NB4 (cell line): ENCODE measurements at places on chromosomes 5 and 9.

- DNase-seq, result no peak
Observed at GRCh38 chr5:149849966-149850910, 94.4 kb downstream of the PDE6A start.

GRCh38 chr9:95157481-95158151 lies 159.9 kb downstream of the FANCC start:
- DNase-seq, result peak; percentile 51

GRCh38 chr5:96794757-96795156 lies 13.0 kb downstream of the ERAP1 start:
- DNase-seq, result no peak

DNA sequence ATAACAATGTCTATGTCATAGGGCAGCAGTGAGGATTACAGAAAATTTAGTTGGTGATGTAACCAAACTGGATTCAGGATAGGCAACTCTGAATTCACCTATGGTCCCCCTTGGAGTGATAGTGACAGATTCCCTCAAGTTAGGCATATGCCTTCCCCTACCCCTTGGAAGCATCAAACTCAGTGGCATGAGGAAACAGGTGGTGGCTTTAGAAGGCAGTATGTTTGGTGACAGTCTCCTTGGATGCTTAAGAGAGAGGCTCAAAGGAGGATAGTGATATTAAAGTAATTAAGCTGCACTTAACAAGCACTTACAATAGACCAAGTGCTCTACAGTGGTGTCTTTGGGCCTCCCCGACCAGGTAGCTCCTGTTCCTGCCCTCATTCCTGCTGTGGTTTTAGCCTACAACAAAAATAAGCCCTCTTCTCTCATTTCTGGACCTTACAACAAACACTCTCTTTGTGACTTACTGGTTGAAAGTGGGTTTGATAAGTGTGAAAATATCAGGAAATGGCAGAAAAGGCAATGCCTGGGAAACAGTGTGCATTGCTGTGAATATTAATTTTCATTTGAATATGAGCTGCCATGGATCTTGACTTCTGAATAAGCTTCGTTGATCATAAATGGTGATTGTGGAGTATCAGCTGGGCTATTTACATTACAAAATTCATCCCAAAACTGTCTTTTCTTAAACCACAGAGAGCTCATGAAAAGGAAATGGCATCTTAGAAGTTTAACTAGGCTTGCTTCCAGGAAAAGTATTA lies 29.2 kb downstream of the NR4A3 start:
- no peak for DNase-seq

- no peak for DNase-seq
Observed at GRCh38 chr9:14136047-14136635, 177.8 kb downstream of the NFIB start.

DNA sequence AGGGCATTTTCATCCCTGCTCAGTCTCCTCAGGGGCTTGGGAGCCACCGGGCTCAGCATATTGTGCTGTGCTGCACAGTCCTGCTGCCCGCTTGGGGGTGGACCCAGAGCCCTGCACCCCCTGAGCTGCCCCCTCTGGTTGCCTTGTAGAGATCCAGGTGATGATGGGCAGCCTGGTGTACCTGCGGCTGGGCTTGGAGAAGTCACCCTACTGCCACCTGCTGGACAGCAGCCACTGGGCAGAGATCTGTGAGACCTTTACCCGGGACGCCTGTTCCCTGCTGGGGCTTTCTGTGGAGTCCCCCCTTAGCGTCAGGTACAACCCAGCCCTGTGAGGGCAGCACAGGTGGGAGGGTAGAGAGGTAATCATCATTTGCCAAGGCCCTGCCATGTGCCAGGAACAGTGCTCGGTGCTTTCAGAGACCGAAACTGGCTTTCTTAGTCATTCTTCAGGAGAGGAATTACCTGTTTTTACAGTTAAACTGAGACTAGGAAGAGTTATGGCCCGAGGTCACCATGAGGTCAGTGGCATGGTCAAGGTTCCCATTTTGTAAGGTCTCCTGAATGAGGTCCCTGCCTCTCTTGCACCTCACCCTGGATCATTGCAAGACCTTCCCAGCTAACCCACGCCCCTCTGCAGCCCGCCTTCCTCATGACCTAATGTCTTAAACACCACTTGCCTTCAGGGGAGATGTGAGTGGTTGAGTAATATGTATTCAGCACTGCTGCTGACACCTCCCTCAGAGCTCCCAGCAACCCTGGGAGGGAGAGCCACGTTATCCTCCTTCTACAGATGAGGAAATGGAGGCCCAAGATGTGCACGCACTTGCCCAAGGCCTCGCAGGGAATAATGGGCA lies 7.5 kb downstream of the NHP2 start:
- DNase-seq, result peak; percentile 61

- no peak for DNase-seq
Observed at GRCh38 chr9:9783211-9783610, 829.6 kb downstream of the PTPRD start.

DNA sequence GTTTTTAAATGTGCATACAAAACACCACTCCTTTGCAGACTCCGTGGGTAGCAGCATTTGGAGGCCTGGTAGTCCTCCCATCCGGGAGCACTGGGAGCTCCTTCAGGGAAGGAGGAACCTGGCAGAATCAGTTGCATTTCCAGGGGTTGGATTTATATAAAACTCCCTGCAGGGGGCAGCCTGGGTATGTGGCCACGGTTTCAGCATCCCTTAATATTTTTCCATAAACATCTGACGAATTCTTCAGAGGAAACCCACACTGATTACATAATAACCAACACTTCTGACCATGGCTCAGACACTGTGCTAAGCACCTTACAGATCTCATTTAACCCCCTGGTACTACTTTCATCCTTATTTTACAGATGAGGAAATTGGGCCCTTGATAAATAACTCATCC lies 6.1 kb upstream of the AFAP1L1 start:
- peak; percentile 44 for DNase-seq

- no peak for DNase-seq
Observed at GRCh38 chr9:132505991-132506655, 76.3 kb upstream of the BARHL1 start.

- DNase-seq, result no peak
Observed at GRCh38 chr5:41065691-41066335, 5.3 kb downstream of the MROH2B start.

DNA sequence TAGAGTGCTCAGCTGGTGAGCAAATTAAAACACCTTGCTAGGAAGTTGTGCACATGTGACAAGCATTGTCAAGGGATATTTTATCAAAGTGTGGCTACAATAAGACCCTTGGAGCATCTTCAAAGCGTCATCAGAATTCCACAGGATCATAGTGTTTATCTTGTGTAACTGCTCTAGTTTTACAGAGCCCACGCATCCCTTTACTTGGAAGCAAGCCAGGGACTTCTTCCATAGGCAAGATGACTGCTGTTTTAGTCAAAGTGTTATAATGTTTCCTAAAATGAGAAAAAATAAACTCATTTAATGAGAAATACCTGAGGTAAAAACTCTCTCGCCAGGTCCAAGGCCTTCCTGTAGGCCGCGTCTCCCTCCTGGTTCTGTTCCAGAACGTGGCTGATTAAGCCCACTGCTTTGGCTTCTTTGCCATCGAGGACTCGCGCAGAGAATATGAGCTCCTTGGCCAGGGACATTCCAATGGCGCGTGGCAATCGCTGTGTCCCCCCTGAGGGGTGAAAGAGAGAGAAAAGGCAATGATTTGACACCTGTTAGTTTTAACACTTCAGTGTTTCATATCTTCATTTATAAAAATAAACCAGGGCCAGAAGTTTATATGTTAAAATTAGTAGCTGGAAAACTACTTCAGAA lies 141.1 kb downstream of the AUH start:
- DNase-seq, result no peak

DNA sequence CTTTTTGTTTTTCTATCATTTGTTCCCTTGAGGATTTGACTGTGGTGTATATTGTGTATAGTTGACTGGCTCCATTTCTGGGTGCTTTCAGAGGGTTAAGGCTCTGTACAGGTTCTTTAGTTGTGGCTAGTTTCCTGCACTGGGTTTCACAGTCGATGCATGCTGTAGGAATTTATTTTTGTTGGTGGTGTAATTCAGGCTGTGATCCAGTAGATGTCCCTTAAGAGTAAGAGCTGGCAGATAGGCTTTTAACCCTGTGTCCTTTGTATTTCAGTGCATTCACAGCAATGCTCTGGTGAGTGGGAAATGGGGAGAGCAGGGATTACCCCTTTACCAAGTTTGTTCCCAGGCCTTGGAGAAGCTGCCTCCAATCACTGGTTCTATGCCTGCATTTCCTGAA lies 112.9 kb downstream of the SPATA31D1 start:
- DNase-seq, result peak; percentile 5

DNA sequence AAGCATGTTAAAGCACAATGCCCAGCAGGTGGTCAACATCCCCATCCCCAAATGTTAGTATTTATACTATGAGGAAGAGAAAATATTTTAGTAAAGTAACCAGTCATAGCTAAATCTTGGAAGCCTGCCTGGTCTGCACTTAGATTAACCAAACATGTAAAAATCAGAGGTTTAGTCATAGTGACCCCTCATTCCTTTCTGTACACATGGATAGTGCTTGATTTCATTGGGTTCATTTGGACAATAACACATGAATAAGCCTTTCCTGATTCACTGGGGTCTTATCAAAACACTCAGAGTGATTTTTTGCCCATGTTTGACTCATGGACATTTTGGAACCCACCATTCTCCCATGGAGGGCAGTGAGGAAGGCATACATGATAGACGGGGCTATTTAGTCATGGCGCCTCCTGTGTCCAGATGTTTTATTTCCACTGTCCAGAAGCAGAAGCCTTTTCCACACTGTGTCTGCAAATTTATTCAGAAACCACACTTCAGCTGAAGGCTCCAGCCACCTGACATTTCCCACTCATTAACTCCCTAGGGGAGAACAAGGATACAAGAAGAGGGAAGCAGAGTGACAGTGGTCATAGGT lies 32.5 kb downstream of the OR1J1 start:
- DNase-seq, result no peak

DNA sequence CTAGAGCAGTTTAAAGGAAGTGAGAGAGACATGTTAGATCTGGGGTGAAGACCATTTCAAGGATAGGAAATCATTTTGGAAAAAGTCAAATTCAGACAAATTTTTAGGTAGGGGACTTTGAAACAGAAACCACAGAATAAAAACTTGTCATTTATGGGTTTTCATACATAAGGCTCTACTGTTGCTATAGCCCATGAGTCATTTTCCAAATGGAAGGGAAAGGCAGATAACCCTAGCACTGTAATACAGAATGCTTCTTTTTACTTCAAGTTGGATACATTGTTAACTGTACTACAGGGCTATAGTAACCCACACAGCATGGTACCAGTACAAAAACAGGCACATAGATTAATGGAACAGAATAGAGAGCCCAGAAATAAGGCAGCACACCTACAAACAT lies 455.4 kb downstream of the EBF1 start:
- DNase-seq, result no peak

- peak; percentile 11 for DNase-seq
Observed at GRCh38 chr5:119694284-119694683, 64.9 kb downstream of the FAM170A start.

DNA sequence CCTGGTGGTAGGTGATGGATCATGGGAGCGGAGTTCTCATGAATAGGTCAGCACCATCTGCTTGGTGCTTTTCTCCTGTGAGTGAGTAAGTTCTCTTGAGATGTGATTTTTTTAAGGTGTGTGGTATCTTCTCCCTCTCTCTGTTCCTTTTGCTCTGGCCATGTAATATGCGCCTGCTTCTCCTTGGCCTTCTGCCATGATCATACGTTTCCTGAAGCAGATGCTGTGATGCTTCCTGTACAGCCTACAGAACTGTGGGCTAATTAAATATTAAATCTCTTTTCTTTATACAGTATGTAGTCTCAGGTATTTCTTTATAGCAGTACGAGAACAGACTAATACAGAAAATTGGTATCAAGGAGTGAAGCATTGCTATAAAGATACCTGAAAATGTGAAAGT lies 36.4 kb downstream of the UNC13B start:
- no peak for DNase-seq

DNA sequence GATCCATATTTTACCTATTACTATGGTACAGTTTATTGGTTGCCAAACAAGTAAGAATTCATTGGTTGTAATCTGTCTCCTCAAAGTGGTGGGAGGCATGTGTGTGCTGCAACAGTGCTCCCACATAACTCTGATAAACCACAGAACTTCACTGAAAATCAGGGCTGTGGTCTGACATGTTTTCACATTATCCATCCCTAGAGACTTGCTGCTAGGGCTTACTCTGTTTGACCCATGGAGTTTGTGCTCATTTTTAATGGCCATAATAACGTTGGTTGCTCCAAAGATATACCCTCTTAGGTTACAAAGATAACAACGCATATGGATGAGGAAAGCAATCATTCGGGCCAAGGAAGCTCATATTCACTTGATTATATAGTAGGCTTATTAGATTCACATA lies 37.0 kb downstream of the HACD4 start:
- peak; percentile 21 for DNase-seq

- DNase-seq, result no peak
Observed at GRCh38 chr5:169299663-169300467, 1.1 kb downstream of the SLIT3 start.

- DNase-seq, result peak; percentile 83
Observed at GRCh38 chr5:145946112-145946861, 9.9 kb downstream of the SH3RF2 start.

- DNase-seq, result peak; percentile 42
Observed at GRCh38 chr5:180026320-180026719, 45.2 kb downstream of the RNF130 start.

DNA sequence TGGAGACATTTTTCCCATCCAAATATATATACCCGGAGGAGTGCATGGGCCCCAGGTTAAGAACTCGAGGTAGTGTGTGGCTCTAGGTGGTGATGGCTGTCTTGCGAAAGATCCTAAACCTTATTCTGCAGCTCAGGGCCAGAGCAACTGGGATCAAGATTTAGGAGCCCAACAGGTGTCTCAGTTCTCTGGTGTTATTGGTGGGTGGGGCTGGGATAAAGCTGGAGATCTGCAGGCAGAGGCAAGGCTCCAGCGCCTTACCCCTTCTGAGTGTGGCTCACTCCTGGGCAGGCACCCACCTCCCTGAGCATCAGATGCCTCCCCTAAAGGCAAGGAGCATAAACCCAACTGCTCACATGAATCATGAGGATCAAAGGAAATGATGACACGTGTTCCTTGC lies 11.2 kb downstream of the UBE2QL1 start:
- DNase-seq, result no peak

DNA sequence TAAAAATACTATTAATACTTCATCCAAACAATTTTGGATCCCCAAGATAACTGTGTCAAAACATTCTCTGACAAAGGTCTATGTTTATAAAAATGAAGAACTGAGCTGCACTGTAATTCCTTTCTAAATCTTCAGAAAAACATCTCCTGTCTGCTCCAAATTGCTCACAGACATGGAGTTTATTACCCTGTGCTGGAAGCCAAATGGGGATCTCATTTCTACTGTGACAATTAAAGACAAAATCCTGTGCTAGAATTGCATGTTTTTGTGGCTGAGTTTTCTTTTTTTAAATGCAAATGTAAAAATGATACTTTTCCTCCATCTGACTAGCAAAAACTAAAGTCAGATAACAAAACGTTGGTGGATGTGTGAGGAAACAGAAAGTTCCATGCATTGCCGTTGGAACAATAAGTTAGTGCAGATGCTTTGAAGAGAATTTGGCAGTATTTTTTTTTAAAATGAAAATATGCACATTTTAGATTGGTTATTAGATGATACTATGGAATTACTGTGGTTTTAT lies 93.5 kb downstream of the GNA14 start:
- no peak for DNase-seq
